Immature natural killer cell (primary cell): ENCODE measurements at places on chromosomes 2 and 18. TPM values are rescaled to one million over a fixed set of nuclear protein-coding genes. Genes with fewer than 3 reads are reported as not detected.

The ARHGAP15 gene
- polyA plus RNA-seq: 150 TPM

The NLRC4 gene
- polyA plus RNA-seq: not detected

The GYPC gene
- 178 TPM for polyA plus RNA-seq

The REEP1 gene
- not detected for polyA plus RNA-seq

The CNGA3 gene
- not detected for polyA plus RNA-seq

The ABCG8 gene
- polyA plus RNA-seq: not detected

- DNase-seq: no peak
- H3K36me3 ChIP-seq: no peaks in the 10 kb centered on the region
- H3K27ac ChIP-seq: no peak overlapping the region
- no peaks in the 10 kb centered on the region for H3K4me1 ChIP-seq
- peaks cover 3% of the 10 kb centered on the region for H3K27me3 ChIP-seq
- H3K4me3 ChIP-seq: no peak overlapping the region
Measured at GRCh38 chr2:79619976-79620375, 107.1 kb downstream of the CTNNA2 start.

DNA sequence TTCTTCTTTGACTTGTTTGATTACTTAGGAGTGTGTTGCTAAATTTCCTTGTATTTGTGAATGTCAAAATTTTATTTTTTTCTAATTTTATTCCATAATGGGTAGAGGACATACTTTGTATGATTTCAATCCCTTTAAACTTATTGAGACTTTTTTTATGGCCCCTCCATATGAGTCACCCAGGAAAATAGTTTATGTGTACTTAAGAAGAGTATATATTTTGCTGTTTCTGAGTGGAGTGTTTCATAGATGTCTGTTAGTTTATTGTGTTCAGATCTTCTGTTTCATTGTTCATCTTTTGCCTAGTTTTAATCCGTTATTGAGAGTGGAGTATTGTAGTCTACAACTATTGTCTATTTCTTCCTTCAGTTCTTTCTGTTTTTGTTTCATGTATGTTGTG lies 81.9 kb downstream of the EPB41L5 start:
- no peak overlapping the region for H3K4me3 ChIP-seq
- no peaks in the 10 kb centered on the region for H3K4me1 ChIP-seq
- H3K27me3 ChIP-seq: no peaks in the 10 kb centered on the region
- H3K36me3 ChIP-seq: peaks cover 3% of the 10 kb centered on the region
- no peak for DNase-seq

GRCh38 chr2:130353291-130354138 lies 2.3 kb upstream of the PTPN18 start:
- peak overlapping the region; percentile 87 for H3K4me3 ChIP-seq
- no peaks in the 10 kb centered on the region for H3K27me3 ChIP-seq
- H3K36me3 ChIP-seq: peaks cover 4% of the 10 kb centered on the region
- peaks cover 17% of the 10 kb centered on the region for H3K4me1 ChIP-seq
- no peak for DNase-seq
- H3K27ac ChIP-seq: no peak overlapping the region

- H3K4me1 ChIP-seq: no peaks in the 10 kb centered on the region
- DNase-seq: no peak
- no peak overlapping the region for H3K4me3 ChIP-seq
- no peaks in the 10 kb centered on the region for H3K36me3 ChIP-seq
Measured at GRCh38 chr18:48428475-48429177, 19.4 kb upstream of the ZBTB7C start.

DNA sequence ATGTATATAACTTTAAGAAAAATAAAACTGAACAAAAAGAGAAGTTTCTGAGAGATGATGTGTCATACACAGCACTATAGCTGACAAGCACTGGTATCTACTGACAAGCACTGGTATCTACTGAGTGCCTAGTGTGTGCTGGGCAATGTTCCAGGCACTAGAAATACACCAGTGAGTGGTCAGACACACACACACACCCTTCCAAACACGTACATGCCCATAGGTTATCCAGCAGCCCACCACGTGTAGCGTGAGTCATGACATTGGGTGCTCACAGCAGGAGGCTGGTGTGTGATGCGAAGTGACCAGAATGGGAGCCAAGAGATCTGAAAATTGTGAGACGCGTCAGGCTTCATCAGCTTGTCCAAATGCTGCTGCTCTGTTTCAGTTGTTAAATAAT lies 12.2 kb upstream of the GNAL start:
- no peak for DNase-seq
- H3K27me3 ChIP-seq: peaks cover 4% of the 10 kb centered on the region
- no peak overlapping the region for H3K4me3 ChIP-seq

GRCh38 chr2:130808482-130809268 lies 28.0 kb upstream of the ARHGEF4 start:
- DNase-seq: no peak
- H3K4me3 ChIP-seq: no peak overlapping the region
- no peak overlapping the region for H3K27ac ChIP-seq
- H3K27me3 ChIP-seq: peaks cover 7% of the 10 kb centered on the region
- no peaks in the 10 kb centered on the region for H3K36me3 ChIP-seq

- no peak for DNase-seq
- no peaks in the 10 kb centered on the region for H3K36me3 ChIP-seq
- no peak overlapping the region for H3K4me3 ChIP-seq
- no peaks in the 10 kb centered on the region for H3K27me3 ChIP-seq
- H3K4me1 ChIP-seq: no peaks in the 10 kb centered on the region
- H3K27ac ChIP-seq: no peak overlapping the region
Measured at GRCh38 chr2:75792146-75792545, 81.4 kb upstream of the GCFC2 start.

- DNase-seq: no peak
- H3K36me3 ChIP-seq: no peaks in the 10 kb centered on the region
- H3K4me1 ChIP-seq: peaks cover 17% of the 10 kb centered on the region
- H3K27me3 ChIP-seq: peaks cover 28% of the 10 kb centered on the region
Measured at GRCh38 chr2:85754313-85755095, 713 bp downstream of the ATOH8 start.

DNA sequence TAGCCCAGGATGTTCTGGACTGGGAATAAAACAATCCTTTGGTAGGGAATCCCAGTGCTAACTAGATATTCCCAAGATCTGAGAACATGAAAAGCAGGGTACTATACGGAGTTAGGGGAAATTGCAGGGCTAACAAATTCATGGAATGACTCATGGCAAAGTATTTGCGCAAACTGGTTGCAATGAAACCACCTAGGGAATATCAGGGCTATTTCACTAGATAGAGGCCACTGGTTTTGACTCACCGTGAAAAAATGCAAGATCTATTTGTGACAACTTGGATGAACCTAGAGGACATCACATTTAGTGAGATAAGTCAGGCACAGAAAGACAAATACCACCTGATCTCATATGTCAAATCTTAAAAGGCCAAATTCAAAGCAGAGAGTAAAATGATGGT lies 233.3 kb downstream of the MBD2 start:
- DNase-seq: no peak
- no peak overlapping the region for H3K27ac ChIP-seq
- no peaks in the 10 kb centered on the region for H3K4me1 ChIP-seq
- no peaks in the 10 kb centered on the region for H3K36me3 ChIP-seq

DNA sequence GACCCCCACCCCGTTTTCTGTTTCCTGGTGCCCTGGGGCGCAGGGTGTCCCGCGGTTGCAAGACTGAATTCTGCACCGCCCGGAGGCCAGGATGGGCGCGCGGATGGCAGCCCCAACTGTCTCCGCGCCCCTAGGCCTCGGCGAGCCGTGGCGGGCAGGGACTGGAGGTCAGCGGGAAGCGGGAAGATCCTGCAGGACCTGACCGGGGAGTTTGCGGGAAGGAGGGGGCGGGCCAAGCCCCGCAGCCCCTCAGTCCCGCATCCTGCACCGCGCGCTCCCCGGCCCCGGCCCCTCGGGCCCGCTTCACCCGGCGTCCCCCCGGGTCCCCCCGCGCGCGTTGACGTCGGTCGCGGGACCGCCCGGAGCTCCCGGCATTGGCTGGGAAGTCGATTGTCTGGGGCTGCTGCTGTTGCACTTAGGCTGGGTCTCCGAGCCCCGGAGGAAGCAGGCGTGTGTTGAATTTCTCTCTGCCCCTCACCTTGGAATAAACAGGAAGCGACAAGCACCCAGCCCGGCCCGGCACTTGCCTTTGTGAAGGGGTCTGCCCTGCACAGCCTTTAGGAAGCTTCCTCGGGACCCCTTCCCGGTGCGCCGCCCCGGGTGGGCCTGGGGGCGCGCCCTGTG lies at the start of gene LDLRAD4:
Gene LDLRAD4 (plus strand): TSS at position 393 of the 624 bp plus-strand sequence.
- no peak within 1 kb of the TSS for H3K27ac ChIP-seq
- DNase-seq: no peak
- H3K4me3 ChIP-seq: peak within 1 kb of the TSS; percentile 50

GRCh38 chr2:18299423-18300212 lies 260.8 kb downstream of the RDH14 start:
- H3K4me3 ChIP-seq: no peak overlapping the region
- no peak for DNase-seq
- H3K27ac ChIP-seq: no peak overlapping the region

DNA sequence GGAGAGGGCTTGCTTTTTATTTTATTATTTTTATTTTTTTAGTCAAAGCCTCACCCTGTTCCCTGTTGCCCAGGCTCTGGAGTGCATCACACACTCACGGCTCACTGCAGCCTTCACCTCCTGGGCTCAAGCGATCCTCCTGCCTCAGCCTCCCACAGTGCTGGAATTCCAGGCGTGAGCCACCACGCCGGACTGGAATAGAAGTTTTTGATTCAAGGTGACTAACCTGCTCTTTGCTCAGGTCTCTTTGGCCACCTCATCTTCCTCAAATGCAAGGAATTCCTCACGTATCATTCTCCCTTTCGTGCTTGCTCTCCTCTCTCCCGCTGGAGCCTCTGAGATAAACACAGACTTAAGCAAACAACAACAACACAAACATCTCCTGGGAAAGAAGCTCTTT lies 636.8 kb downstream of the ADCYAP1 start:
- no peaks in the 10 kb centered on the region for H3K27me3 ChIP-seq
- H3K27ac ChIP-seq: no peak overlapping the region
